ENCODE measurements at places on chromosomes 3 and 15.

DNA sequence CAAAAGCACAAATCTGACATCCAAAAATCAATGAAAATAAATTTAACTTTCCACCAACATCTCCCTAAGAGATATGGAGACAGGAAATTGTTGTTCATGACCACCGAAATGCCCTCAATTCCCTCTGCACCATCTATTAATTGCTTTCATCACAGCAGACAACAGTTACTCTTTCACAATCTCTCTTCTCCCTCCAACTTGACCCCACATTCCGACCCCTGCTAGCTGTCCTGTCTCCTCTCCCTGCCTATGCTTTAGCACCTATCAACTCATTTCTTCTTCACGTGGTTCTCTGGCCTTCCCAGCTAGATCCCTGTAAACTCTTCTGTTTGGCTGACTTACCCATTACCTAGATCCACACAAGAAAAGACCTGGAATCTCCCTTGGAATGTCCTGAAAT is 173.9 kb upstream of the ADAMTS9 start:
- DNase-seq = no peak

GRCh38 chr15:69643476-69643875 is 190.9 kb downstream of the RPLP1 start:
- DNase-seq = no peak

GRCh38 chr15:65937476-65937875 is 68.2 kb downstream of the RAB11A start:
- no peak for DNase-seq

DNA sequence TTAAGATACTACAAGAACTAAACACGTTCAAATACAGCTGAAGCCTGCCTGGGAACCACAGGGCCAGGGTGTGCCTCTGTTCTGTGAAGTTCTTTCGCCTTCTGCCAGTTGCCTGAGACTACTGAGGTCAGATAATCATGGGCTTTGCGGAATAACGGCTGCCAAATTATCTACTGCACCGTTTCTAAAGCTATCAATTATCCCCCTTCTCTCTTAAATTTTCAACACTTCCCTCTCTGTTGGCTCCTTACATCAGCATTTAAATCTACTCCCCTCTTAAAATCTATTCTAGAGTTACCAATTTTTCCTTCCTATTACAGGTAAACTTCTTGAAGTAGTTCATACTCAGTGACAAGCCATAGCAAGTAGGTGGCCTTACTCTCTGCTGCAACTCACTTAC is 6.2 kb upstream of the NEO1 start:
- DNase-seq = no peak

- DNase-seq = no peak
These were observed 25.9 kb downstream of the MELTF start for GRCh38 chr3:197003461-197004385.

DNA sequence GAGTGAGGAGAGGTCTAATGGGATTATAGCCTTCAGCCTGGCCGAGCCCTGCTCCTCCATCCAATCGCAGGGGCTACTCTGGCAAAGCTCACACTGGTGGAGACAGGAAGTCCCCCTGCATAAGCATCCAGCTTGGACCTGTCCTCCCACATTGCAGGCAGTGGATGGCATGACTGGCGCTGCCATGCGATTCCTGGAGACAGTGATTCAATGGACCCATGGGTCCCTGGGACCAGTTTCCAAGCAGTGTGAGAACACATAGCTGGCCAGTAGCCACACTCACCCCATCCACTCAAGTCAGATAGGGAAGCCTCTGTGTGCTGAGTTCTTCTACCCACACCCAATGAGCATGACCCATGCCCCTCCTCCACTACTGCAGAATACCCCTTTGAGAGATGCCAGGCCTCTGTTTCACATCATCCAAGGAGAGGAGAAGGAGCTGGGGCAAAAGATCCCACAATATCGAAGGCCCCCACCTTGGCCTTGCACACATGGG is 18.1 kb upstream of the POC1A start:
- DNase-seq = no peak

DNA sequence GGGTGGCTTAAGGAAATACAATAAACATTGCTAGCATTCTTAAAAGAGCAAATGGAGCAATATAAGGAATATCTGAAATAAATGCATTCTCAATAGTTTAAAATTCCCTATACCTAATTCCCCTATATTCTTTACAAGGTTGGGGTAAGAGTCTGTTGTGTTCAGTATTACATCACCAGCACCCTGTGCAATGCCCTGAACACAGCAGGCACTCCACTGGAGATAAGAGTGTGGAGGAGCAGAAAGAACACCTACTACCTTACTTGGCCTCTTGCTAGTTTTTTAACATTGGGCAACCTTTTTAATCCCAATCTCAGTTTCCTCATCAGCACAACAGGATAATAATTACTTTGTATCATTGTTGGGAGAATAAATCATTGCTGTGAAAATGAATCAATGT is 140.2 kb upstream of the PLXND1 start:
- DNase-seq = no peak

DNA sequence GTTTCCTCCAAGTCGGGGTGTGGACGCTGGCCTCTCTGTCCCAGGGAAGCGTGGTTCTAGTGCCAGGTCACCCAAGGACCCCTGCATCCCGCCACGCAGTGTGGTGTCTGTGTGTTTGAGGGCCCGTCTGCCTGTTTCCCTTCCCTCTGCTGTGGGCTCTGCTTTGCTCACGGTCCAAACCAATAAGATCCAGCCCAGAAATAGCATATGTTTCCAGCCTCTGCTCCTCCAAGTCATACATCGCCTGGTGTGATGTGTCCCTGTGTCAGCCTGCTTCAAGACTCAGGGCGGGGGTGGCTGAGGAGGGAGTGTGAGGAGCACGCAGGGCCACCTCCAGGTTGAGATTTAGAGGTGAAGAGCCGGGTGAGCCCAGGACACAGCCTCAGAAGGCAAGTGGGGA is 21.9 kb upstream of the RPL29 start:
- no peak for DNase-seq

GRCh38 chr3:134339913-134340312 is 34.3 kb downstream of the AMOTL2 start:
- no peak for DNase-seq

DNA sequence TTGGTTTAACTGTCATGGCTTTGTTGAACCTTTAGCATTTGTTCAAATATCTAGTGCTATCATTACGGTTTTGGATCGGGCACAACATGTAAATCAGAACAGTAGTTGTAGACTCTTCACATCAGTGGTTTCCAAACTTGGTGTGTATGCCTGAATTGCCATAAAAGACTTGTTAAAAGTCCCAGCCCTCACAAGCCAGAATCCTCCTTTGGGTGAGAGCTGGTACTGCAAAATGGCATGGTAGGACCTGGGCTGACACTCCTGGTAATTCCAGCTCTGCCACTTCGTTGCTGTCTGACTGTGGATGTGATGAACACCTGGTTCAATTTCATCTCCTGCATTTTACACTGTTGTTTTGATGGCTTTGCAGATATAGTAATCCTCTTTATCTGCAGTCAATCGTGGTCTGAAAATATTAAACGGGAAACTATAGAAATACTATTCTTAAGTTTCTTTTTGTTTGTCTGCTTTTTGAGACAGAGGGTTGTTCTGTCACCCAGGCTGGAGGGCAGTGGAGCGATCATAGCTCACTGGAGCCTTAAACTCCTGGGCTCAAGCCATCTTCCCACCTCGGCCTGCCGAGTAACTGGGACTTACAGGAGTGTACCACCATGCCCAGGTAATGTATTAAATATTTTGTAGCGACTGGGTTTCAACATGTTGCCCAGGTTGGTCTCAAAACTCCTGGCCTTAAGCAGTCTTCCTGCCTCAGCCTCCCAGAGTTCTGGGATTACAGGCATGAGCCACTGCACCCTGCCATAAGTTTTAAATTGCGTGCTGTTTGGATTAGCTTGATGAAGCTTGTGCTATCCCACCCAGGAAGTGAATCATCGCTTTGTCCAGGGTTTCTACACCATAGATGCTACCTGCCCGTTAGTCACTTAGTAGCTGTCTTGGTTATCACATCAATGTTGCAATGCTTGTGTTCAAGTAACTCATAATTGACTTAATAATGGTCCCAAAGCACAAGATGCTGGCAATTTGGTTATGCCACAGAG is 61.6 kb downstream of the RAB7A start:
- no peak for DNase-seq

GRCh38 chr3:104031598-104031997 is 1335.1 kb upstream of the ALCAM start:
- DNase-seq = no peak

DNA sequence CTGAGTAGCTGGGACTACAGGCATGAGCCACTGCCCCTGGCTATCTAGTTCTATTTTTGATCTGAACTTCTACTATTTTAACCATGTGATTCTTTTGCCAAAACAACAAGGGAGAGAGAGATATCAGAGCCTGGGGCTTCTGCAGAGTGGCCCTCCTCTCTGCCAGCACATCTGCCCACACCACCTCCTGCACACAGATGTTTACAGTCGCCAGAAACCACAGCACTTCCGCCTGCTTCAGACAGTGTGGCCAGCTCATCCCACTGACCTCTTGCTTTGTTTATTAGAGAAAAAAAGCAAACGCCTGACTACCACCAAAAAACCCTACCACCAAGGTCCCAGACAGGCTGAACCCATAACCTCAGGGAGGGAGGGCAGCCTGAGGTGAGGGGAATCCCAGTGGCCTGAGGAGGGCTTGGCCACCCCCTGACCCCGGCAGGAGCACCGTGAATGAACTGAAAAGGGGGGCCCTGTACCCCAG is 85.9 kb upstream of the ABHD2 start:
- DNase-seq = no peak

DNA sequence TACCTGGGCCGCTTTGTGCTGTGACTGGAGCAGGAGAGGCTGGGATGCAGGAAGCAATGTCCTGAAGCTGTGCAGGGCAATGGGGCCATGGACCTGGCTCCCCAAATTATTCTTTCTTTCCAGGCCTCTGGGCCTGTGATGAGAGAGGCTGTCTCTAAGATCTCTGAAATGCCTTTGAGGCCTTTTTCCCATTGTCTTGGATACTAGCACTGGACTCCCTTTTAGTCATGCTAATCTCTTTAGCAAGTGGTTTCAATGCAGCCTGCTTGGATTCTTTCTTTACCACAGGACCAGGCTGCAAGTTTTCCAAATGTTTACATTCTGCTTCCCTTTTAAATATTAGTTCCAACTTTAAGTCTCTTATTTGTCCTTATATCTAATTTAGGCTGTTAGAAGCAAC is 64.8 kb upstream of the SGO1 start:
- DNase-seq = no peak

- DNase-seq = no peak
These were observed 574 bp downstream of the SLC38A3 start for GRCh38 chr3:50205413-50206276.

DNA sequence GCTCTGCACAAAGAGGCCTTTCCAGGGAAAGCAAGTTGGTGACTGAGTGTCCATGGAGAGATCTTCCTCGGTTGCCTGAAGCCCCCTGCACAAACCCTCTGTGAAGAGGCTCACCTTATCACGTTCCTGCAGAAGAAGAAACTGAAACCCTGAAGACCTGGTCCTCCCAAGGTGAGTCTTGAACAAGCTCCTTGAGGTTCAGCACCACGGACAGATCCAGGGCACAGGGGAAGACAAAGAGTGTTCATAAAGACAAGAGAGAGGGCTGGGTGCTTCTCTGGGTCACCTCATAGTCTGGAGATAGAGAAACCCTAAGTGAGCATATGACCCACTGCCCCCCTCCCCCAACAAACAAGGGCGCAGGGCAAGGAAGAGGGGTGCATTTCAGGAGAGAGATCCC is 21.7 kb upstream of the TBC1D21 start:
- DNase-seq = no peak

DNA sequence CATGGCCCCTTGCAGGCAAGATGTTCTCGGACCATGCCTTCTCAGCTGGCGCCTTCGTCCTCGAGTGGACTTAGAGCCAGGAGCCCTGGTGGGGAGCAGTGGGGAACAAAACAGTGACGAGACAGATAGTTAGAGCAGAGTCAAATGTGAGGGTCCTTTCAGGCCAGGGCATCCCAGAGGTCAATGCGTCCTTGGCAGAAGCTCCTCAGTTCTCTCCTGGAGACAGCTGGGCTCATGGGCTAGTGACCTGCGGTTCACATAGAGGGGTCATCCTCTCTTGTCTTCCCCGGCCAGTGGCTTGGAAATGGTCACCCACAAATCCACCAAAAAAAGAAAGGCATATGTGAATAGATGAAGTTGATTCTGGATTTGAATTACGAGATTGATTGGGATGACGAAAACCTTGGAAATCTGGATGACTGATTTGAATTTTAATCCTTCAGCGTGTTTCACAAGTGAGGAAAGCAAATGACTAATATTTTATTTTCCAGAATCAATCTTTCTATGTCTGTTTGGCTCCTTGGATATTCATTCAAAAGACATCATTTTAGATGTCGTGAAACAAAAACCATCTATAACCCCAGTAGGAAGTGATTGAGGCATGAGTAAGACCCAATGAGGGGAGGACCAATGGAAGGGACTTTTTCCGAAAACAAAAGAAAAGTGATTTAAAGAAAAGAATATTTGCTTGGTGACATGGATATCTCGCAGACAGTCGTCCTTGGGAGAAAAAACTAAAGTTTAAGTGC is 84.5 kb downstream of the ASB7 start:
- DNase-seq = no peak

DNA sequence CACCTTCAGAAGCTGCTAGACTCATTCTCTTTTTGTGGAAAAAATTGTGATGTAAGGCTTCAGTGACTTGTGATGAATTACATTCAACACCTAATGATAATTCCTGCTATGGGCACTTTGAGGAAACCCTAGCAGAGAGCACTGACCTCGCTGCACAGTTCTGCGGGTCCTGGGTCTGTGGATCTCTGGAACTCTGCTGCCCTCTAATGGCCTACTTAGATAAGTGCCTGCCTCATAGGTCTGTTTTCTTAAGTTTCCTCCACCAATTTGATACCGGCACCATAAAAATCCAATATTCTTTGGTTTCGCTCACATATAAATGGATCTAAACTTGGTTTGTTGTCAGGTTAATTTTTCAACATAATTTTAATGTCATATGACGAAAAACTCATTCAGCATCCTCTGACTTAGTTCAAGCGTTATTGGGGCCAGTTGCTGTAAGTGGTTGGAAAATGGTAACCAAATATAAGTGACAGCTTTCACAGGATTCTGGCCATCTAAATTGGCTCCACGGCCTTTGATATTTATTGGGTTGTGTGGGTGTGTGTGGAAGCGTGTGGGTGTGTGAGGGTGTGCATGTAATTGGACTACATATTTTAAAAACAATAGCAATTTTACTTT is 10.4 kb downstream of the SLITRK3 start:
- DNase-seq = no peak

DNA sequence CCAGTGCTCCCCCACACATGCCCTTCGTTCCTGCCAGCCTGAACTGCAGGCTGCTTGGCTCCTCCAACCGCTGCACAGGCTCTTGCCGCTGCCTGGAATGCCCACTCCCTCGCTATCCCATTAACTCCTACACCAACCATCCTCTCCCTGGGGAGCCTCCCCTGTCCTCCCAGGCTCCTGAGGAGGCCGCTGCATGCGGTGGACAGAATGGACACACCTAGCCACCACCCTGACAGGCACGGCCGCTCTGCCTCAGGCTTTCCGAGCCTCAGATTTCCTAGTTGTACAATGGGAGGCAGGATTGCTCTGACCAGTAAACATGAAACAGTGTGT is 2.3 kb downstream of the PLXNB1 start:
- no peak for DNase-seq

GRCh38 chr15:100849021-100849854 is 30.4 kb upstream of the ALDH1A3 start:
- DNase-seq = peak; percentile 14
